H9 (cell line): ENCODE measurements at places on chromosomes 6 and 20. TPM values are rescaled to one million over a fixed set of nuclear protein-coding genes. Genes with fewer than 3 reads are reported as not detected.

- H3K4me1 ChIP-seq, result no peaks in the 10 kb centered on the region
- H3K27me3 ChIP-seq, result no peaks in the 10 kb centered on the region; the same call in 1 of the 2 replicates
- no peak overlapping the region for H3K4me3 ChIP-seq
- no peak overlapping the region for H3K27ac ChIP-seq
Measured at GRCh38 chr6:34020807-34021553, 124.9 kb downstream of the GRM4 start.

- peaks cover 19% of the 10 kb centered on the region for H3K36me3 ChIP-seq
- no peaks in the 10 kb centered on the region for H3K27me3 ChIP-seq
- H3K27ac ChIP-seq, result no peak overlapping the region
Measured at GRCh38 chr20:62032609-62033368, 32.9 kb downstream of the TAF4 start.

- no peaks in the 10 kb centered on the region for H3K27me3 ChIP-seq
- H3K27ac ChIP-seq, result no peak overlapping the region
- H3K36me3 ChIP-seq, result no peaks in the 10 kb centered on the region
- no peak for DNase-seq
- no peak overlapping the region for H3K4me3 ChIP-seq
Measured at GRCh38 chr6:743320-744096, 50.6 kb upstream of the EXOC2 start.

GRCh38 chr20:45833883-45834796 lies 541 bp downstream of the SNX21 start:
- no peak overlapping the region for H3K27ac ChIP-seq
- peak; percentile 89 for DNase-seq
- H3K27me3 ChIP-seq, result no peaks in the 10 kb centered on the region
- peaks cover 4% of the 10 kb centered on the region; the same call in 1 of the 2 replicates for H3K4me1 ChIP-seq
- H3K4me3 ChIP-seq, result peak overlapping the region; percentile 88

DNA sequence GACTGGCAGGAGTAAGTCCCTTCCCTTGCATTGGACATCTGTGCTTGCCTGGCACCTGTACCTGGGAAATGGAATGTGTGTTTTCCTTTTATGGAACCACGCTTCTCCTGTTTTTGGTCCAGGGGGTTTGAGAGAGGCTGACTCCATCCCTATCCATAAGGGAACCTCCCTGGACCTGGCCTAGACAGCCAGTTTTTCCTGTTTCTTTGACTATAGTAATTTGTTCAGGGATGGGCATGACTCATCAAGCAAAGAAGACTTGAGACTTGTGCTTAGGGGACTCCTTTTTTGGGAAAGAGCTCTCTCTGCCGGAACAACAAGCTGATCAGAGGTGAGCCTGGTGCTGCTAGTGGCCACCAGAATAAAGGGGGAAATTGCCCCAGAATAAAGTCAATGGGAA lies 393.8 kb downstream of the CDH26 start:
- no peak for DNase-seq
- H3K4me1 ChIP-seq, result no peaks in the 10 kb centered on the region
- H3K27me3 ChIP-seq, result no peaks in the 10 kb centered on the region
- no peaks in the 10 kb centered on the region for H3K36me3 ChIP-seq

Gene PNPLA1
- total RNA-seq, result 0.09 TPM in 1 of 2 replicates, not detected in the other

GRCh38 chr6:95087394-95088097 lies 489.8 kb upstream of the MANEA start:
- H3K36me3 ChIP-seq, result no peaks in the 10 kb centered on the region
- H3K27ac ChIP-seq, result no peak overlapping the region
- H3K4me1 ChIP-seq, result no peaks in the 10 kb centered on the region

Gene HCRTR2
- not detected in 2 replicates for total RNA-seq

- peaks cover 18% of the 10 kb centered on the region for H3K36me3 ChIP-seq
- peaks cover 8% of the 10 kb centered on the region for H3K4me1 ChIP-seq
- H3K4me3 ChIP-seq, result peak overlapping the region; percentile 17; the same call in 1 of the 2 replicates
Measured at GRCh38 chr20:6121504-6121903, 1.3 kb downstream of the FERMT1 start.

Gene ENPP1
- 21.1 and 22.5 TPM in 2 replicates for total RNA-seq

Gene MPIG6B
- not detected in 2 replicates for total RNA-seq

Gene TREML1
- total RNA-seq, result not detected in 2 replicates

Gene HLA-C
- 239 and 241 TPM in 2 replicates for total RNA-seq

Gene ASXL1
- total RNA-seq, result 35.0 and 39.5 TPM in 2 replicates

GRCh38 chr20:49287555-49288249 lies 9.8 kb upstream of the ZNFX1 start:
- H3K4me1 ChIP-seq, result no peaks in the 10 kb centered on the region
- H3K36me3 ChIP-seq, result peaks cover 84% of the 10 kb centered on the region
- H3K4me3 ChIP-seq, result no peak overlapping the region
- no peaks in the 10 kb centered on the region for H3K27me3 ChIP-seq
- DNase-seq, result no peak

DNA sequence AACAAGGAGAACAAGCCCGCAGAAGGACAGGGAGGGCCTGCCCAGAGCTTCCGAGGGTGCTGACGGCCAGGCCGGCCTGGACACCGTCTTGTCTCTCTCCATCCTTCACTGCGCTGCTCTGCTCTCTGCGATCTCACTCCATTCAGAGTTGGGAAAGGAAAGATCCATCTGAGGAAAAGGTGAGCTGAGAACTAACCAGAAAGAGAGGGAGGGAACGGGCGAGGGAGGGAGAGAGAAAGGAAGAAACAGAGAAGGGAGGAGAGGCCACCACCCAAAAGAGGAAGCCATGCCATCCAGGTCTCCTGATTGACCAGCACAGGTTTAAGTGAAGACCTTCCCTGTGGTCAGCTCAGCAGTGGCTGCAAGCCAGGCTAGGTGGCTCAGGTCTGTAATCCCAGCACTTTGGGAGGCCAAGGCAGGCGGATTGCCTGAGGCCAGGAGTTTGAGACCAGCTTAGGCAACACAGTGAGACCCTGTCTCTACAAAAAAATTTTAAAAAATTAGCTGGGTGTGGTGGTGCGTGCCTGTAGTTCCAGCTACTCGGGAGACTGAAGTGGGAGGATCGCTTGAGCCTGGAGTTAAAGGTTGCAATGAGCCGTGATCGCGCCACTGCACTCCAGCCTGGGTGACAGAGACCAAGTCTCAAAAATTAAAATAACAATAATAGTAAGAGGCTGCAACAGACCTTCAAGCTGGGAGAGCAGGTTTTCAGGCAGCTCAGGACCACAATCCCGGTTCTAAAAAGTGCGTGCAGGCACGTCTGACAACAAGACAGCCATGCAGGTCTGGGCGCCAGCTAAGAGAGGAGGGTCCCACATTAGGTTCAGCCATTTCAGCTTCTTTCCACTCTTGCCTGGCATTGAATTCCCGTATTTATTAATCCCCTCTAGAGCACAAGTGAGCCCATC lies 34.2 kb upstream of the DLGAP4 start:
- H3K36me3 ChIP-seq, result no peaks in the 10 kb centered on the region
- H3K27me3 ChIP-seq, result no peaks in the 10 kb centered on the region
- no peak overlapping the region for H3K27ac ChIP-seq
- H3K4me1 ChIP-seq, result 0 out of 2 replicates have a peak, but pooled peaks cover 3% of the 10 kb centered on the region

Gene MRAP2
- total RNA-seq, result 8.0 and 8.3 TPM in 2 replicates

DNA sequence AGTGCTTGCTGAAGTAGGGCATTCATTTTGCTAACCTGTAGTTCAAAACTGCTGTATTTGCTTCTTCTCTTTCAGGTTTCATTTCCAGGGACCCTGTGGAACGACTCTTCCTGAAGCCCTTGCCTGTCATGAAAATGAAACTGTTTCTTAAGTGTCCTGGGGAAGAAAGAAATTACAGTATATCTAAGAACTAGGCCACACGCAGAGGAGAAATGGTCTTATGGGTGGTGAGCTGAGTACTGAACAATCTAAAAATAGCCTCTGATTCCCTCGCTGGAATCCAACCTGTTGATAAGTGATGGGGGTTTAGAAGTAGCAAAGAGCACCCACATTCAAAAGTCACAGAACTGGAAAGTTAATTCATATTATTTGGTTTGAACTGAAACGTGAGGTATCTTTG lies 3.4 kb upstream of the NOL7 start:
- DNase-seq, result no peak
- H3K27me3 ChIP-seq, result no peaks in the 10 kb centered on the region
- H3K4me1 ChIP-seq, result no peaks in the 10 kb centered on the region
- H3K27ac ChIP-seq, result no peak overlapping the region
- no peak overlapping the region for H3K4me3 ChIP-seq

GRCh38 chr6:49342410-49342809 lies 120.6 kb downstream of the MMUT start:
- H3K4me3 ChIP-seq, result no peak overlapping the region
- peak; percentile 97 for DNase-seq
- peak overlapping the region; percentile 79 for H3K27ac ChIP-seq
- no peaks in the 10 kb centered on the region for H3K27me3 ChIP-seq

Gene RAB44
- total RNA-seq, result 0.04 TPM in 1 of 2 replicates, not detected in the other

- no peaks in the 10 kb centered on the region for H3K36me3 ChIP-seq
- no peak overlapping the region for H3K27ac ChIP-seq
- H3K4me3 ChIP-seq, result no peak overlapping the region
- peaks cover 4% of the 10 kb centered on the region; the same call in 1 of the 2 replicates for H3K4me1 ChIP-seq
- no peaks in the 10 kb centered on the region for H3K27me3 ChIP-seq
Measured at GRCh38 chr20:38870733-38871559, 55.3 kb upstream of the FAM83D start.

DNA sequence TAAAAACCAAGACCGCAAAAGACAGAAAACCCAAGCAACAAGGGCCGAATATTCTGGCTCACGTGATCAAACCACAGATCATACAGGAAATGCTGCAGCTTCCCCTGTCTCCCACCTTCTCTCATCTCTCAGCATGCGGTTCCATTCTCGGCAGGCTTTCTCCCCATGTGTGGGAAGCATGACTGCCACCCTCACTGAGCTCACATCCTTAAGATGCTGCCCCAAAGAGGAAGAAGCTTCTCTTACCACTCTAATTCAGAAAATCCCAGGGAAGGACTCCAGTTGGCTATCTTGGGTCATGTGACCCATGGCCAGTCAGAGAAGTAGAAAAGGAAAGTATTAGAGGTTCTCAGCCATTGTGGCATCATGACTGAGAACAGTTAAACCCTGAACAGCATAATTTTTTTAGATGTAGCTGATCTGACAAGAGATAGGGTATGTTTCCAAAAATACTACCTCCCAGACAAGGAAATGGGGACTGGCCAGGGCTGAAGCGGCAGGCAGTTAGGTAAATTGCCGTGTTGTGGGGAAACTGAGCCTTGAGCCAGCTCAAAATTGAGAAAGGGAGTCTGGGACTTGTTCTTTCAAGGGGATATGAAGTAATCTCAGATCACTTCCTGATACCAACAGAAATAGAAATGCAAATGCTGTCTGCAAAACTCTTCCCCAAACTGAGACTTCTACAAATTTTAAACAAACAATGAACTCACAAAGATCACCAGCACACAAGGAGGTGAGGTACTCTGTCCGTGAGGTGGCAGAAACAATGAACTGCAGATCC lies 37.1 kb upstream of the GRM4 start:
- no peaks in the 10 kb centered on the region for H3K36me3 ChIP-seq
- H3K4me1 ChIP-seq, result no peaks in the 10 kb centered on the region
- H3K27me3 ChIP-seq, result no peaks in the 10 kb centered on the region; the same call in 1 of the 2 replicates

Gene OPRL1
- 0.90 and 1.0 TPM in 2 replicates for total RNA-seq

Gene CST5
- total RNA-seq, result not detected in 2 replicates

Gene SLC26A8
- total RNA-seq, result 0.09 and 0.55 TPM in 2 replicates

DNA sequence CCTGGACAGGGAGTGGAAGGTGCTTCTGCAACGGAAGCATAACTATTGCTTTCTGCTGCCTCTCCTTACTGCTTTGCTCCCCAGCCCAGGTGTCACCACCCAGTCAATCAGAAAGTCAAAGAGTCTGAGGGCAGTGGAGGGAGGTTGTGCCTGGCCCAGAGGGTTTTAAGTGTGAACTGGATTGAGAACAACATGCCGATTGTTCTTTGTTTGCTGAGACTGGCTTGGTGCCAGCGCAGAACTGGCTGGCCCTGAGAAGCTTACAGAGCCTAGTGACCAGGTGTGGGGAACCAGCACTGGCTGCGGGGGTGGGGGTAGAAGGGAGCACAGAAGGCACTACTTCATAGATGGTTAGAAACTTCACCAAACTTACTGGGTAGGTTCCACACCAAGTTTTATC lies 31.1 kb upstream of the ENPP4 start:
- peaks cover 5% of the 10 kb centered on the region for H3K36me3 ChIP-seq
- H3K27ac ChIP-seq, result no peak overlapping the region
- no peak for DNase-seq
- no peaks in the 10 kb centered on the region for H3K4me1 ChIP-seq
- H3K27me3 ChIP-seq, result no peaks in the 10 kb centered on the region

- H3K36me3 ChIP-seq, result no peaks in the 10 kb centered on the region
- peaks cover 2% of the 10 kb centered on the region; the same call in 1 of the 2 replicates for H3K4me1 ChIP-seq
- DNase-seq, result no peak
- H3K4me3 ChIP-seq, result no peak overlapping the region
Measured at GRCh38 chr6:46135176-46135575, 5.4 kb downstream of the ENPP4 start.

- H3K4me3 ChIP-seq, result no peak overlapping the region
- no peaks in the 10 kb centered on the region for H3K4me1 ChIP-seq
- H3K27me3 ChIP-seq, result no peaks in the 10 kb centered on the region
- DNase-seq, result no peak
- H3K27ac ChIP-seq, result no peak overlapping the region
Measured at GRCh38 chr20:2114127-2114959, 12.7 kb downstream of the STK35 start.

DNA sequence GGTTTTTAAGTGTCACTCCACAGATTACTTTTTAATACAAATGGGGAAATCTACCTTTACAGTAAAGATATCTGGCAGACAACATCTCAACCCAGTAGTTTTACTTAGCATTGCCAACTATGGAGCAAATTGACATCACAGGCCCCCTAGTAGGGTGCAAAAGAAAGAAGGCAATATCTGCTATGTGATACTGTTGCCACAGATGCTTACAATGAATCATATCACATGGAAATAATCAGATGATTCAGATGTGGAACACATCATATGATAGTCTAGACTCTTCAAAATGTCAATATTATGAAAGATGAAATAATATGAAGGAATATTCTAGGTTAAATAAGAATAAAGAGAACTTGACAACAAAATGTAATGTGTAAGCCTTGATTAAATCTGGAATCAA lies 322.5 kb downstream of the BMP2 start:
- no peaks in the 10 kb centered on the region for H3K36me3 ChIP-seq
- no peak for DNase-seq
- H3K27me3 ChIP-seq, result no peaks in the 10 kb centered on the region
- no peak overlapping the region for H3K4me3 ChIP-seq
- no peak overlapping the region for H3K27ac ChIP-seq
- H3K4me1 ChIP-seq, result no peaks in the 10 kb centered on the region; the same call in 1 of the 2 replicates

GRCh38 chr6:113352029-113352801 lies 504.9 kb upstream of the MARCKS start:
- H3K27ac ChIP-seq, result no peak overlapping the region
- H3K4me3 ChIP-seq, result no peak overlapping the region
- no peaks in the 10 kb centered on the region for H3K4me1 ChIP-seq
- no peaks in the 10 kb centered on the region for H3K36me3 ChIP-seq
- DNase-seq, result no peak

GRCh38 chr6:4378319-4378996 lies 243.1 kb upstream of the ECI2 start:
- DNase-seq, result no peak
- H3K36me3 ChIP-seq, result peaks cover 7% of the 10 kb centered on the region

GRCh38 chr6:117513778-117514365 lies 31.4 kb downstream of the DCBLD1 start:
- H3K4me3 ChIP-seq, result no peak overlapping the region
- H3K27me3 ChIP-seq, result no peaks in the 10 kb centered on the region
- H3K27ac ChIP-seq, result no peak overlapping the region
- peaks cover 14% of the 10 kb centered on the region for H3K36me3 ChIP-seq
